ENCODE measurements at places on chromosomes 1 and 21.

DNA sequence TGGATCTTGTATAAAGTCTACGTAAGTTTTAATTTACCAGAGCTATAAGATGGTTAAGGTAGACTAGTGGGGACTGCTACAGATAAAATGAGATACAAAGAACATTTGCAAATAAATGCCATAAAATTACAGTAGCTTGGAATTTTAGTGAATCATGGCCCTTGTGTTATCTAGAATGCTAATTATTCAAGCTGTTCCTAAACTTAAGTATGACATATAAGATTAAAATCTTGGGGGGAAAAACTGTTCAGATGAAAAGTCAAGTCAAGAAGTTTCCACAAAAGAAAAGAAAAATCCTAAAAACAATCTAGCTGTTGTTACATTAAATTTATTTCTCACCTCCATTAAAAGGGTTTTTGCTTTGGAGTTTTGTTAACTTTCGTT, 51.7 kb downstream of the SIM2 start:
- DNase-seq = no peak

DNA sequence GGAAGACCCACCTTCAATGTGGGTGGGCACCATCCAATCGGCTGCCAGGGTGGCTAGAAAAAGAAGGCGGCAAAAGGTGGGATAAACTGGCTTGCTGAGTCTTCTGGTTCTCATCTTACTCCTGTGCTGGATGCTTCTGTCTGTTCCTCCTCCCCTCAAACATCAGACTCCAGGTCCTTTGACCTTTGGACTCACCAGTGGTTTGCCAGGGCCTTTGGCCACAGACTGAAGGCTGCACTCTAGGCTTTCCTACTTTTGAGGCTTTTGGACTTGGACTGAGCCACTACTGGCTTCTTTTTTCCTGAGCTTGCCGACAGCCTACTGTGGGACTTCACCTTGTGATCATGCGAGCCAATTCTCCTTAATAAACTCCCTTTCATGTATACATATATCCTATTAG, 55.9 kb downstream of the VCAM1 start:
- DNase-seq = no peak

DNA sequence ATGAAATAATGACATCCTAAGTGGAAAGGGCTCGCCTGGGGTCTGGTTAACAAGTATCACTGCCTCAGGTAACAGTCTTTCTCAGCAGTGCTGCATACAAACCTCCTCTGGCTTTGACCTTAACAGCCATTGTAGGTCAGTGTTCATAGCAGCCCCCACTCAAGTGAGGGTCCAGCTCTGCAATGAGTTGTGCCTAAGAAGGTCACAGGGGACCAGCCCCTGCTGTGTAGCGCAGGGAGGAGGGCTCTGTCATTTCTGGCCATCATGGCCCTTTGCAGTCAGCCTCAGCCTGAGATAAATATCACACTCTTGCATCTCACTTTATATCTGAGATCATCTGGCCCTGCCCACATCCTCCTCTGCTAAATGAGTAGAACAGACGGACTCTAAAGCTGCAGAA, 18.1 kb upstream of the MYSM1 start:
- DNase-seq = no peak

DNA sequence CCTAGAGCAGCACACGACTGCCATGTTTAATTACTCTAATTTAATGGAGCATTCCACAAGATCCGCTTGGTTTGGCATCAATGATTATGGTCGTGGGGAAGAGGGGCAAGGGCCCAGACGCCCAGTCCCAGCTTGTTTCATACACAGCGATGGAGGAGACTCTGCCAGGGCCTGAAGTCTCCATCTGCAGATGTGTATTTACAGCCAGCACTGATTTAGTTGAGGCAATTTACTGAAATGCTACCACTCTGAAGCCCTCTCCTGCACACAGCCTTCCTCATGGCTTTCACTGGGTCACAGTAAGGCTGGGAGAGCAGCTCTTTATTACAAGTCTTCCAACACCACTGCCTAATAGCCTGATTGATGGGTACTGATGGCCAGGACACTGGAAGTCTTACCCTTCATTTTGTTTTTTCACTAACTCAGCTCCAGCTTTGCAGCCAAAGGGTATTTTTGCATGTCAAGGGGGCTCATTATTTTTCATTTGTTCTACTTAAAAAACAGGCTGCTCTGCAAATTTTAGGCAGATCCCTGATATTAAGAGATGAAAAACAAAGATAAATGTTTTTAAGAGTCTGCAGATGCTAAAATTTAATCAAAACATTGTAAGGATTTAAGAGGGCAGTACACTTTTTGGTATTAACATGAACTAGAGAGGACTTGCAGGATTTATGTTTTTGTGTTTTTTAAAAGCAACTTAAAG, 236.3 kb downstream of the SIPA1L2 start:
- DNase-seq = no peak

DNA sequence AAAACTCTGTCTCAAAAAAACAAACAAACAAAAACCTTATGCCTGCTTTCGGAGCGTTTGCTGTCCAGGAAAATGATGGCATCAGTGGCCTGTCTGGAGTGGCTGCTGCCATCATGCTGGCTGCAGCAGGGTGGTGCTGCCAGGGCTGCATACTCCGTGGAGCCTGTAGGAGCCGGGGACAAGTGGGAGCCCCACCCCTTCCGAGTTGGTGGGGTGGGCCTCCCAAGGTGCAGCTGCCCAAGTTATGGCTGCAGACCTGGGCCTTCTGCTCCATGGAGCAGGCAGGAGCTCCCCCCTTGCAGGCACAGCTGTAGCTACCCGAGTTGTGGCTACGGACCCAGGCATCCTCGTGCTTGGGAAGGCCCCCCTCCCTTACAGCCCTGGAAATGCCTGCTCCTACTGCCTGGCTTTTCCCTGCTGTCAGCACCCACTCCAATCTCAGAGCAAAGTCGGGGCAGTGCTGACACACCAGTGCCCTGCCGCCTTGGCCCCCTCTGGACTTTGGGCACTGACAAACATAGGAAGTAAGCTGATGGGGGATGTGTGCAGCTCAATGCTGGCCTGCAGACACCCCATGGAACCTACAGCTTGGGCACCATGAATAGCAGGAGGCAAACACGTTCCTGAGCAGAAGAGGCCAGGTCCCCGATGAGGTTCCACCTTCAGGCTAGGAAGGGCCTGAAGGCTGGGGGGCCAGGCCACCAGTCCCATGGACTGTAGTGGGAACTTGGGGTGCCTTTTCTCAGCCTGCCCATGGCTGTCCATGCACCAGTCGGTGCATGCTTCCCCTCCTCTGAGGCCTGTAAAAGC, 60.4 kb downstream of the CC2D1B start:
- no peak for DNase-seq

DNA sequence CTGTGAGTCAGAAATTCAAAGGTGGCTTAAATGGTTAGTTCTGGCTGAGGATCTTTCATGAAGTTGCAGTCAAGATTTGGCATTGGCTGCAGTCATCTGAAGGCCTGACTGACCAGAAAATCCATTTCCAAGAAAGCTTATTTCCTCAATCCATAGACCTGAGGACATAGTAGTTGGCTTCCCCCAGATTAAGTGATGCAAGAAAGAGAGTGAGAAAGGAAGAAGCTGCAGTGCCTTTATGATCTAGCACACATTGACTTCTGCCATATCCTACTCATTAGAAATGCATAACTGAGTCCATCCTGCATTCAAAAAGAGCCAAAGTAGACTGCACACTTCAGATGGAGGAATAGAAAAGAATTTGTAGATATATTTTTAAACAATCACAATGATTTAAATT, 222.6 kb downstream of the COL24A1 start:
- DNase-seq = no peak

GRCh38 chr1:84156210-84156621, 12.1 kb downstream of the PRKACB start:
- no peak for DNase-seq

GRCh38 chr1:235502601-235503402, 1.4 kb downstream of the B3GALNT2 start:
- no peak for DNase-seq

GRCh38 chr1:219385787-219386427, 212.2 kb downstream of the LYPLAL1 start:
- DNase-seq = peak; percentile 18

GRCh38 chr1:179516976-179517705, 58.6 kb downstream of the NPHS2 start:
- no peak for DNase-seq

DNA sequence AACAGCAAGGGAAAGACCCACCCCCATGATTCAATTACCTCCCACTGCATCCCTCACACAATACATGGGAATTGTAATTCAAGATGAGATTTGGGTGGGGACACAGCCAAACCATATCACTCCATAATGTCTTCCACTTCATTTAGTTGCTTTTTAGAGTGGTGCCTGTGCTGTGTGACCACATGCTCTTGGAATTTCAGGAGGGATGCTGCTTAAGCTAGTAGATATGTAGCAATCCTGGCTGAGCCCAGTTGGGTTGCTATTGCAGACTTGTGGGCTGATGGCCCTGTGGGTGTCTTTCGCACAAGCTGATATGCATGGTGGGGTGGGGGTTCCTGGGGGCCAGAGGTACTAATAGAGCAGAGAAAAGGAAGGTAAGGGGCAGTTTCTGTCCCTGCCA, 160.4 kb upstream of the SYT6 start:
- no peak for DNase-seq

GRCh38 chr1:234975941-234976860, 152.4 kb downstream of the TOMM20 start:
- no peak for DNase-seq

DNA sequence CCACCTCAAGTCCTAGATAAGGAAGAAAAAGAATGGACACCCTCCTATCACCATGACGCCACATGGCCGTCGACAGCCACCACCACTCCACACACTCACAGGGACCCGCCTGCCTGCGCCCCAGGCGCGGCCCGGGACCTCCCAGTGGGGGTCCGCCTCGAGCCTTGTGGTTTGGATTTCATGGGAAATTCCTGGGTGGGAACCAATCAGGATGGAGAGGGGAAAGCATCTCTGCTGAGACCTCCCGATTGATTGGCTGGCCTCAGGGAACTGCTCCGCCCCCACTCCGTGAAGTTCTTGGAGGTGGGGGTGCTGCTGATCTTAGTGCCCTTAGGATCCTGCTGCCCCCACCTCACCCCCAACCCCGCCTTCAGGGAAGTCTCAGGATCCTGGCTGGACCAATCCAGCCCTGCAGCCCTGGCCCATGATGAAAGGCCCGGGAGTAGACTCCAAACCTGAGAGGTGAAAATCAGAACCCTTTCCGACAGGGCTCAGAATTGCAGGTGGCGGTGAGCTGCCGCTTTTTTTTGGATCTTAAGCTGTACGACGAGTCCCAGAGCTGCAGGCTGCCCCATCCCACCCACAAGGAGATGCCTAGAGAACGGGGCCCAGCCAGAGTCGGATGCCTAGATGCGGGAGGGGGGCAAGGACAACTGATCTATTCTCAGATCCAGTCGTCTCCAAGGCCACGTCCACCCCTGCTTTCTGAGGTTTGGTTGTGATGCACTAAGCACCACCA, 29.0 kb upstream of the TMEM51 start:
- DNase-seq = no peak

DNA sequence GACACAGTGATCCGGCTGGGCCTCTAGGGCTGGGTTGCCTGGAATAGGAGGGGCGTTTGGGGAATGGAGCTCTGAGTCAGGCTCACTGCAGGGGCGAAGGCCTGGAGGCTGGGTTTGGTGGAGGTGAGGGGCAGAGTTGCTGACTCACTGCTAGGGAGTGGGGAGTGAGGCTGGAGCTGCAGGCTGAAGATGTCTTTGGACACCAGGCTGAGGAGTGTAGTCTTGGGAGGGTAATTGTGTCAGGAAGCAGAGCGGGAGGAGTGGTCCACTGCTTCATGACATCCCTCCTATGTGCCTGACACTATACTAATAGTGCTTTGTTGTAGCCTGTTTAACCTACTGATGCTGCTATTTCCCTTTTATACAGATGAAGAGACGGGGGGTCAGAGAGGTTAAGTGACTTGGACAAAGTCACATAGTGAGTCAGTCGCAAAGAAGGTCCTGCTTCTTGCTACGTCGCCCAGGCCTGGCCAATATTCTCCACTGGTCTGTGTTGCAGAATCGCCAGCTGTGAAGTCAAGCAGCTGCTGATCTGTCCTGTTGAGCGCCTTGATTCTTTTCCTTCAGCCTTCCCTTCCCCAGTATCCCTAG, 13.6 kb downstream of the ACTL8 start:
- DNase-seq = no peak

- no peak for DNase-seq
These were observed 42.7 kb downstream of the SGIP1 start for GRCh38 chr1:66576645-66577044.
